Nephron progenitor cell (in vitro differentiated cells): ENCODE measurements at places on chromosomes 12 and 14.

DNA sequence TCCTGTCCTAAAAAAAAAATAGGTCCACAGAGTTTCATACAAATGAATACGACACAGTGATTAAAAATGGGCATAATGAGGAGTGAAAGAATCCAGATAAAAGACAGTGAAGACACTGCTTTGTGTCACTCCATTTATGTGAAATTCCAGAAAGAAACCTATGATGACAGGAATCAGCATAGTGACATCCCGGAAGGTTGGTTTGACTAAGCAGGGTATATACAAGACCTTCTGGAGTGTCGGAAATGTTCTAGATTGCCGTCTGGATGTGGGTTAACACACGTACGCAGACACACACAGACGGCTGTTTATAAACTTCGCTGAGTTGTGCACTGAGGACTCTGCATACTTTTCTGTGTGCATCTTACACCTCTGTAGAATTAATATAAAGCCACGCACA lies 13.2 kb upstream of the CACNA2D4 start:
- no peak for DNase-seq

DNA sequence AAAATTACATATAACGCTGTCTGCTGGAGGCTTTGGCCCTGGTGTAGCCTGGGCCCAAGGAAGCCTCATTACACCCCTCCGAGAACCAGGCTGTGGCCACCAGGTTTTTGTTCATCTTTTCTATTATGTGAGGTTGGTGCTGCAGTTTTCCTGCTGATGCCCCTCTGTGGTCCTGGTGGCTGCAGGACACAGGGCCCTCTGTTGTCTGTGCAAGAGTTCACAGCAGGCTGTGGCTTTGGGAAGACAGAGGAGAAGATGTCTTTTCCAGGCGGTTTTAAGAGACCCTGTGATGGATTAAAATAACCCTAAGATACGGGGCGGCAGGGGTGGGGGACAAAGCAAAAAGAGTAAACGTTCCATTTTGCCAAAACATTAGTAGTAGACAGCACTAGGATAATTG lies 121.5 kb downstream of the ADGRD1 start:
- no peak for DNase-seq

- no peak for DNase-seq
These were observed 44.4 kb downstream of the PRMT8 start for GRCh38 chr12:3535431-3535841.

DNA sequence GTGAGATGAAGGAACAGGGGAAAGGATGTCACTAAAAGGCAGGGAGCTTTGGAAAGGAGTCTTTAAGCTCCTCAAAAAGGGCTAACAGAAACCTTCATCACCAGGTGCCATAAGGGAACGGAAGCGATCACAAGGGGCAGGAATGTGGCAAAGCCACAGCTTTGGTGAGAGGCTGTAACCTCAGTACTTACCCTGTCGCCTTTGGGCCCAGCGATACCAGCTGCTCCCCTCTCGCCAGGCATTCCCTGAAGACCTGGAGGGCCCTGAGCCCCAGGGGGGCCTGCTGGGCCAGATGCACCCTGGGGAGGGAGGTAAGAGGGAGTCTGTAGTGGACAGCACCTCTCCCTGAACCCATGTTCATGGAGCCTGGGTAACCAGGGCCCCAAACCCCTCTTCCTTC lies 18.9 kb downstream of the TMEM106C start:
- DNase-seq = no peak

GRCh38 chr12:25054783-25055144 lies 105.9 kb upstream of the BCAT1 start:
- no peak for DNase-seq

GRCh38 chr12:22700106-22700505 lies 75.1 kb downstream of the ETNK1 start:
- no peak for DNase-seq

GRCh38 chr12:12482150-12482761 lies 80.4 kb downstream of the DUSP16 start:
- no peak for DNase-seq

- no peak for DNase-seq
These were observed 37.1 kb upstream of the STON2 start for GRCh38 chr14:81437244-81437643.

DNA sequence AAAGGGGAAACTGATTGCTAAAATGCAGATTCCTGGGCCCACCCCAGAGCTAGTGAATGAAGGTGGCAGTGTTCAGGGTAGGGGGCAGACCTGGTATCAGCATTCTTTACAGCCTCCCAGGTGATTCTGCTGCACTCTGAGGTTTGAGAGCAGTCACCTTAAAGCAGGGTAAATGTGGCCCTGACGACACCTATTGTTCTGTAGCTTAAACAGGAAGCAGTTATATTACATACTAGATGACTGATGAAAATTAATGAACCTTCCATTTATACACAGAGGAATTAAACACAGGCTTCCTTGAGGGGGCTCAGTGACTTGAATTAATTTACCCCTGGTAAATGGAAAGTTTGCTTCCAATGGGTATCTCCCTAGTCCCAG lies 25.3 kb downstream of the NUAK1 start:
- no peak for DNase-seq

- peak; percentile 86 for DNase-seq
These were observed 17.0 kb downstream of the RHOF start for GRCh38 chr12:121776190-121777098.

- DNase-seq = no peak
These were observed 35.5 kb downstream of the SLC5A8 start for GRCh38 chr12:101174541-101174940.

DNA sequence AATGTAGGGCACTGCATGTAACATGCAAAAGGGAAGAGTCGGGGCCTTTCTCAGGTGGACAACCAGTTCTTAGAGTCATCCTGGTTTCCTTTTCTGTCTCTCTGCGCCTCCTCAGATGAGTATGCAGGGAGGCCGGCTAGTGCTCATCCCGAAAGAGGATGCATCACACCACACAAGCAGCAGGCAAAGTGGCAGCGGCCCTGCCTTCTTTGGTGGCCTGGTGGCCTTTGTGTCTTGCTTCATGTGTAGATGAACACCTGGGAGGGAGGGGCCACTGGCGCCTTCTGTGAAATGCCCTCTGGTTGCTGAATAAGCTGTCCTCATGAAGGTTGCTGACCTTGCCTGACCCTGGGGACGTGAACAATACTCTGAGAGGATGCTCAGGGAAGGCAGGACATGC lies 18.0 kb downstream of the SLC24A4 start:
- no peak for DNase-seq
